ENCODE measurements at places on chromosomes 2 and 18.

- DNase-seq = no peak
Observed at GRCh38 chr2:222303045-222303827, 4.4 kb upstream of the PAX3 start.

- no peak for DNase-seq
Observed at GRCh38 chr2:226788881-226789490, 10.6 kb downstream of the IRS1 start.

DNA sequence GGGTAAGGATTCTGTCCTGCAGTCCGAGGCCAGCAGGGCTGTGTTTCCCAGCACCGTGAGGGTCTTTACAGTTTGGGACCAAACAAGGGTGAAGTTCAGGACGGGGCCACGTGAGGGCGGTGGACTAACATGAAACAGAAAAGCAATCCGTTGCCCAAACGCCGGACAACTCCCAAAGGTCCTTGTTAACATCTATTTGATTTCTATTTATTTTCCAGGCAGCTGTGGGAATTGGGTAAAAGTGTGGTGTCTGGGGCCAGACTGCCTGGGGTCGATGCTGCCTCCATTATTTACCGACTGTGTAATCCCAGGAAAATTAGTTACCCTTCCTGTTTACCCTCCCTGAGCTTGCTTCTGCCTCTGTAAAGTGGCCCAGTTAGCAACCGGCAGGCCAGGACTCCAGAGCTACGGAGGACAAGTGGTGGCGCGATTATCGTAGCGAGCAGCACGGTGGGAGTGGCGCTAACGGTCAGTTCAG, 66.3 kb upstream of the TCF7L1 start:
- DNase-seq = no peak

DNA sequence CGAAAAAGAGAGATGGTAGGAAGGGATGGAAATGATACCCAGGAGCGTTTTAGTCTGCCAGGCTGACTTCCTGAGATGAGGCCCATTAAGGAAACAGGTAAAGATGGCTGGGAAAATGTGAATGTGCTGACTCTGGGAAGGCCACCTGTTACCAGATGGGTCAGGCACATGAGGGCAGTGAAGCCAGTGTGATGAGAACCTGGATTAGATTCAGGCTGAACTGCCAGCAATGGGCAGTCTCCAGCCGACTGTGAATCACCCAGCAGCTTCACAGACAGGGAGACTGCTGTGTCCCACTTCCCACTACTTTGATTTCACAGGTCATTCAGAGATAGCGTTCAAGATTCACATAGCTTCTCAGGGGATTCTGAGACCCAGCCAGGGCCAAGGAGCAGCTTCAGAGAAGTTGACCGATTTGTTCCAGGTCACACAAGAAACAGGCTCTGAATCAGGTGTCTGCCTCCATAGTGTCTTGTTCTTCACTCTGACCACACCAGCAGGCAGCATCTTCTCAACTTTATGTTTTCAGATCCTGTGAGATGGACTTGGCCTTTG, 26.4 kb downstream of the CAPN13 start:
- no peak for DNase-seq
